ENCODE measurements at places on chromosomes 2 and 18.

DNA sequence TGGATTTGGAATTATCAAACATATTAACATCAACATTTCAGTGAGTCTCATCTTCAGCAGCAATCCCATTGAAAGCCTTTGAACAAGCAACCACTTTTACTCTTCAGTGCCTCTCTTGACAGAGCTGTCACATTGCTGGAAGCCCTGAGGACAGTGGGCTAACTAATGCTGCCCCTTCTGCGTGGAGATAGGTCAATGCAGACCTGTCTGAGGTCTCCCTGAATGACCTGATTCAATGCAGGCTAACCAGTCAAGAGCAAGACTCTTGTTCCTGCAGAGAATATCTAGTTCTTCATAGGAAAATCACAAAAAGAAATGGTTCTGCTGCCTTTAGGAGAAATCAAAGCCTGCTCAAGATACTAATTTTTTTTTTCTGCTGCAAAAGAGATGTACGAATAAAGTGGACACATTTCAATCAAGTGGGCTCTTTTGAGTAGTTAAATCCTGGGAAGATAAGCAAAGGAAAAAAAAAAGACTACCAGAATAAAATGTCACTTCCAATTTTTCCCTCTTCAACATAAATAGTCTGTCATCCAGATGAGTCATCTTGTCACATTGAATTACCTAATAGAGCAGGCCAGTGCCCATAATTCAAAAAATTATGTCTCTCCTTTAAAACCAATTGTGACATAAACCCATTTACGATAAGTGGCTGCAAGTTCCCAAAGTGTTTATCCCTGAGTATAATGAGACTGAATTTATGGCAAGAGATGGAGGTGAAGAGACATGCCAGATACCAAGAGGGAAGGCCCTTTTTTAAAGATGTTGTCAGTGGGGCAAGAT is 1269.0 kb upstream of the DDX18 start:
- no peak for DNase-seq

- no peak for DNase-seq
Observed at GRCh38 chr2:13522917-13523821, 806.4 kb downstream of the TRIB2 start.

GRCh38 chr2:5685225-5685624 is 7.0 kb upstream of the SOX11 start:
- no peak for DNase-seq

DNA sequence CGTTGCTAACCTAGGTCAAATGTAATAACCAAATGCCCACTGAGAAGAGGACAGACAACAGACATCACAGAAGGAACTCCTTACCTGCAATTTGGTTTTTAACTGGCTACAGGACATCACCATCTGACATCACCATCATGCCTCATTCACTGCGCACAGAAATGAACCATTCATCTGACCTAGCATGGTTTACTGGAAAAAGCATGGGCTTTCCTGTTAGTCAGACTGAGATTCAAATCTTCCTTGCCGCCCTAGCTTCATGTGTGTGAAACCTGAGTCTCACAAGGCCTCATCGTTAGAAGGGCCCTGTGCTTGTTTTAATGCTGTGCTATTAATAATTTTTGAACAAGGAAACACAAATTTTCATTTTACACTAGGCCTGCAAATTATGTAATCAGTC is 1.1 kb upstream of the HIBCH start:
- DNase-seq: no peak

DNA sequence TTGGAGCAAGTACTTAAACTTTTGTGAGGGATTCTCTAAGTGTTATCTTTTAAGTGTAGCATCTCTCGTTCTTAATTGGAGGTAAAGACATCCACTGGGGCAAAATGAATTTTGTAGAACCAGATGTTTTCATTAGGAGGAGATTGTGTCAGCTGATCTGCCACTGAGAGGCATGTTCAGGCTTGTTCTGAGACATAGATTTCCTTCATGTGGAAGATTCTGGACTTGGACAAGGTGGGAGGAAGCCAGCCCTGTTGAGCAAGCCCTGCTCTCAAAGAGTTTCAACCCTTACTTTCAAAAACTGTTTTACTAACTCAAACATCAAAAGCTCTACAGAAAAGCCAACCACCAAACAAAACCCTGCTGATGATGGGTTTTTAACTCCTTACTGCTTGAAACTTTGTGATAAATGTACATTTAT is 6.5 kb downstream of the MAP4K4 start:
- no peak for DNase-seq

DNA sequence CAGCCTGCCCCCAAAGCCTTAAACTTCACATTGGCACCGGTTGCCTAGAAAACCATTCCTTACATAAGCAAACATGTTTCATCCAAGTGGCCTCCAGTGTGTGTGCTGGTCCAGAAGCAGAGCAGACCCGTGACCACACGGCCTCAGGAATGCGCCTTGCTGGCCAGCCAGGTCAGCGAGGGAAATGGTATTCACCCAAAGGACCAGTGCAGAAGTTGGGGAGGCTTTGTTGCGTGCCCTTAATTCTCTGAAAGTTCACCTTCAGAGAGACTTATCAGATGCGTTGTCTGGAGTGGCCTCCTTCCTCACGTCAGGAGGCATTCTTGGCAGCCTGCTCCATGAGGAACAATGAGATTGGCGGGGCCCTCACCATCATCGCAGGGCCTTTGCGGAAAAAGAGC is 25.9 kb downstream of the NRP2 start:
- DNase-seq: no peak

- DNase-seq: no peak
Observed at GRCh38 chr2:32553829-32554432, 73.9 kb upstream of the TTC27 start.

- DNase-seq: no peak
Observed at GRCh38 chr2:134170700-134171099, 83.2 kb upstream of the MGAT5 start.

GRCh38 chr2:32743480-32744236 is 115.8 kb downstream of the TTC27 start:
- no peak for DNase-seq

- no peak for DNase-seq
Observed at GRCh38 chr2:128376241-128377041, 57.8 kb upstream of the HS6ST1 start.

GRCh38 chr2:25072606-25073005 is 30.7 kb downstream of the EFR3B start:
- no peak for DNase-seq

GRCh38 chr2:28036307-28036706 is 145.8 kb downstream of the BABAM2 start:
- DNase-seq: no peak

DNA sequence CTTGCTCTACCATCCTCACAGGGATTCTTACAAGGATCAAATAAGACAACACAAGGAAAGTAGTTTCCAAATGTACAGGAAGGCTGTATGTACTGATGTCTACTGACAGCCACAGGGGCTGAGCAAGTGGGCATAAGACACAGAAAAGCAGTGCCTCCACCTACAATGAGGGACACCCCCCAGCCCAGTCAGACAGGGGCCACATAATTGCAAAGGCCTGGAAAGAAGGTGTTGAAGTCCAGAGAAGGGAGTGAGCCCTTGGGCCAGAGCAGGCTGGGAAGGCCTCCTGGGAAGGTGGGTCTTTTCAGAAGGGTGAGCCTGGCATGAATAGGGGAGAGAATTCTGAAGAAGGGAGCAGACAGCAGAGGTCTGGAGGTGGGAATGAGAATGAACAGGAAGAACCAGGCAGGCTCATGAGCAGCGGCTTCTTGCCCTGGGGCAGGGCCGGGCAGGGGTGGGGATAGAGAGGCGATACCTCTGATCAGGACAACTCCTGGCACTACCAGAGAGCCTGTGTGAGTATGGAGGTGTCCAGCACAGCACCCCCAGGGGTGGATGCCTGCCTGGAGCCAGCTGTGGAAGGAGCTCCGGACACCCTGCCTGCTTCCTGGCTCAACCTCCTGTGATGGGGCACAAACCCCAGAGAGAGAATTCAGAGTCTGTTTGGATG is 30.1 kb downstream of the HS1BP3 start:
- no peak for DNase-seq

DNA sequence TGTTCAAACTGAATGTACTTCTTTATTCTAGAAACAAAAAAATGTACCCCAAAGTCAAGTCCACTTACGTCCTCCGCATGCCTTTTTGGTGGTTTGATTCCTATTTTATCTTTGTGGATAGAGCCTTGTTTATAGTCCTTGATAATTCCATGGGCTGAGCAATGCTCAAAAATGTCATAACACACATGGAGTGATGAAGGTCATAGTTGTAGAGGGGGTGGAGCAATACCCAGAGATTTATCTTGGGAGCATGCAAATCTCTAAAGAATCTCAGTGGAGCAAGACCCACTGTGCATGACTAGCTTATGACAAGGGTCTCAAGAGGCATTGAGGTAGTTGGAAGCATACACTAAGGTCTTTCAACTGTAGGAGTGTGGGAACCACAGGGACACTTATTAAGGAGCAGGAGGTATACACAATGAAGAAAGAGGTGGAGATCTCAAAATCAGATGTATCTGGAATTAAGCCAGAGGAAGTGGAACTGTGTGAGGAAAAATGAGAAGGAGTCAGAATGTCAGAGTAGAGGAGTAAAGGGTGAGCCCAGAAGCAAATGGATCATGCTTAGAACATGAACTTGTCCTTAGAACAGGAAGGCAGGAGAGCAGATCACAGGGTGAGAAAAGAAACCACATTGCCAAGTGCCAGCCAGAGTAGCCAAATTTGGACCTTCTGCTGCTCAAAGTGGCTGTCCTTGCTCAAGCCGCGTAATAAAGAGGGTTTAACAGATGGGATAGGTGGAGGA is 68.1 kb upstream of the STK39 start:
- no peak for DNase-seq

GRCh38 chr2:221792971-221793521 is 220.9 kb upstream of the EPHA4 start:
- no peak for DNase-seq

DNA sequence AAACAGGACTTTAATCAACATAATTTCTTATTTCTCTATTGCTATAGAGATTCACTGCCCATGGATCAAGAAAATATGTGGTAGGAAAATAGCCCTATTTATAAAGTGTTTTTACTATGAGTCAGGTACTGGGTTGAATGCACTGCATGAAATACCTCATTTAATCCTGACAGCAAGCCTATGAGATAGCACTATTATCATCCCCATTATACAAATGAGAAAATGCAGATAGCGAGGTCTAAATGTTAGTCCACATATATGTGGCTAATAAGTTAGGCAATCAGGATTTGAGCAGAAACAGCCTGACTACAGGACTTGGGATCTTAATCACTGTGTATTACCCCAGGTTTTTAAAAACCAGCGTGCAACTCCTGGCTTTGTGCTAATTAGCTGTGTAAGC is 8.5 kb upstream of the LYPD1 start:
- DNase-seq: no peak

DNA sequence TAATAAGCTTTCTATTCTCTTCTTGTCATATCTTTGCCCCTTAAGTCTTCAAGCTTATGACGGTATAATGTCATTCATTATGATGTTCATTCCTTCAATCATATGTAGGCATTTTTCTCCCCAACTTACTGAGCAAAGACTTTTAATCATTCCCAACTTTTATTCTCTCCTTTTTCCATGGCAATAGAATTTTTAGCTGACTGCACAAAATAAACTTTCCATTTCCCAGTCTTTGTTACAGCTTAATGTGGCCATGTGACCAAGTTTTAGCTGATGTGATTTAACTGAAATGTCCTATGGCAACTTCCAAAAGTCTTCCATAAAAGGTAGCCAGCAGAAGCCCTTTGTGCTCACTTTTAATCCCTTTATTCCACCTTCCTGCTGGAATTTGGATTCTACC is 152.5 kb downstream of the ANKRD30B start:
- DNase-seq: no peak

GRCh38 chr2:208529796-208530195 is 123.2 kb downstream of the PTH2R start:
- no peak for DNase-seq

GRCh38 chr18:77470569-77471413 is 221.1 kb downstream of the GALR1 start:
- DNase-seq: no peak

GRCh38 chr18:56516789-56517188 is 121.6 kb downstream of the TXNL1 start:
- no peak for DNase-seq

DNA sequence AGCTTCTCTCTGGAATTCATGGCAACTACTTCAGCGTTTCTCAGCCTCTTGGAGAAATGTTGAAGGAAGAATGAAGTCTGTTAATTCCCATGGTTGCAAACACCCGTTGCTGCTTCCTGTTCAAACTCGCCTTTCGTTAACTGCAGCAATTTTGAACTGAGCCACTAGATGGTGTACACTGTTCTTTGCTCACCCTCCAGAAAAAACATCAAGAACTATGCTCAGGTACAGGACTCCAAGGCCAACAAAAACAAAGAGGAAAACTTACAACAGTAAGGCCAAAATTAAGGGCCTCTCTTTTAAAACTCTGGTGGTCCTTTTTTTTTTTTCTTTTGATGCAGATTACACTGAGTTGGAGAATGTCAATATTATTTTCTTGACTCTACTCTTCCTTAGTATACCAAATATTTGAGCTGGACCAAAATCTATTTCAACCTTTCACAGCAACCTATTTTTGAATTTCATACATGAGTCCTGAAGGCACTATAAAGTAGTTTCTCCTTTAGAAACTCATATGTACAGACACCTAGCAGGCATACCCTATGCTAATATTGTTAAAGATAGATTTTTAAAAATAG is 58.2 kb downstream of the KLHL14 start:
- no peak for DNase-seq

GRCh38 chr2:14720319-14720718 is 87.8 kb downstream of the LRATD1 start:
- no peak for DNase-seq

- DNase-seq: no peak
Observed at GRCh38 chr2:212940816-212941215, 210.6 kb downstream of the IKZF2 start.

GRCh38 chr2:147648471-147648870 is 196.4 kb upstream of the ACVR2A start:
- no peak for DNase-seq

DNA sequence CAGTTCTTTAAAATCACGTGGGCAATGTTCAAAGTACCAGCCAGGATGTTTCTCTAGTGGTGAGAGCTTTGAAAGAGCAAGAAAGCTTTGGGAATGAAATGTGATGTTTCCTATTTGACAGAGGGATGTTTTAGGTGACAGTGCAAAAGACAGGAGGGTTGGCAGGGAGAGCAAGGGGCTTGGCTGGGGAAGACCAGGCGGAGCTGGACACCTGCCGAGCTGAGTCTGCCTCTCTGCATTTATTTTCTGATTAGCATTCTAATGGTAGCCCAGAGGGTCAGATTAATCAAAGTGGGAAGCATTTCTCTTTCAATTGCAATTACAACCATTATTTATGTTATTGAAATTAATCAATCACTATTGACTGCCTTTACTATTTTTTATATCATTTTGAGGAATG is 145.4 kb upstream of the RAB12 start:
- no peak for DNase-seq
